ENCODE measurements at places on chromosomes 7 and 10.

- no peak for DNase-seq
Observed at GRCh38 chr10:58651040-58651439, 138.4 kb downstream of the BICC1 start.

DNA sequence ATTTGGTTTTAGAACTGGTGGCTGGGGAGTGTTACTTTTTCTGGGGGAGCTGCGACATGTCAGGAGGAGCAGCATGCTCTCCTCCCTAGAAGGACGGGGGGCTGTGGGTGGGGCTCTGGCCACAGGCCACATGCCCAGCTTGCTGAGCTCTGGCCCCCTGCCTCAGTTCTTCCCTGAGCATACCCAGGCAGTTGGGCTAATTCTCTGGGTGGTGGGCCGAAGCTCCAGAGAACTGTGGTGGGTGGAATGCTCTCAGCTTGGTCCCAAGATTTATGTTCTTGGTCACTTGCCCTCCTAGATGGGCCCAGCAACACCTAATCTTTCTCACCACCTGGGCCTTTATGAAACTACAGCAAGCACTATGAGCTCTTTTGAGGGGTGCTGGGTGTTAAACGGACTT is 5.1 kb upstream of the ZNF775 start:
- DNase-seq: no peak

- DNase-seq: no peak
Observed at GRCh38 chr7:48225101-48225500, 53.8 kb downstream of the ABCA13 start.

DNA sequence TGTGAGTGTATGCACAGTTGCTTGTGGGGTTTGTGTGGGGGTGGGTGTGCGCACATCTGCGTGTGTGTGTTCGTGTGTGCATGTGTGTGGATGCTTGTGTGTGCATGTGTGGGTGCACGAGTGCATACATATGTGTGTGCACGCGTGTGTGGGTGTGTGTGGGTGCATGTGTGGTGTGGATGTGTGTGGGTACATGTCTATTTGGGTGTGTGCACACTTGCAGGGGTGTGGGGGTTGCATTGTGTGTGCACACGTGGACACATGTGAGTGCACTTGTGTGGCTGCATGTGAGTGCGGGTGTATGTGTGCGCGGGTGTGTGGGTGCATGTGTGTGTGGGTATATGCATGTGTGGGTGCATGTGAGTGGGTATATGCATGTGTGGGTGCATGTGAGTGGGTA is 73.7 kb downstream of the NKX6-2 start:
- DNase-seq: no peak

DNA sequence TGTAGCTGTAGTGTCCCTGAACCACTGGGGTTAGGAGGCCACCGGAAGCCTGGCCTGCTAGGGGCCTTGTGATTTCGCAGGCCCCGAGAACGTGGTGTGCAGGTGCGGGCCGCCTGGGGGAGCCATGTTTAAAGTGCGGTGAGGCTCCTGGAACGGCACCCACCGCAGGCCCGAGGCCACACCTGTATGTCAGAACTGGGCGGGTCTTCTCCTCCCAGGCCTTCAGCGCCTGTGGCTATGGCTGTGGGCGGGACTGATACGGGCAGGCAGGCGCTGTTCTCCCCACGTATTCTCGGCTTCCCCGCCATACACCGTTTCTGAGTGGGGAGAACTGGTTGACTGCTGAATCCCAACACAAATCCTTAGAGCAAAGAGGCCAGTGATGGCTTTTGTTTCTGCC is 74.8 kb downstream of the DNAJB6 start:
- no peak for DNase-seq

DNA sequence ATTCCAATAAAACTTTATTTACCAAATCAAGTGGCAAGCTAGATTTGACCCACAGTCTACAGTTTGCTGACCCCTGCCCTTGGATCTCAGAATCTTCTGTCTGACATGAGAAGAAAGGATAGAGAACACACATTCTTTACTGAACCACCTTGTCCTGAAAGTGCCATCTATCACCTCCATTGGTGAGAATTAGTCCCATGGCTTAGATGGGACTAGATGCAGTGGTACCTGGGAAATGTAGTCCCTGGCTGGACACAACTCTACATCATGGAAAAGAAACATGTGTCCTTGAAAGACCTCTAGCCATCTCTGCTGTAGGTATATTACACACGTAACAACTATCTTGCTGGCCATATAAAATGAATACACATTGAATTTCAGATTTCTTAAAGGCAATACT is 336.2 kb downstream of the LHFPL3 start:
- no peak for DNase-seq

GRCh38 chr10:86698207-86698940 is 30.1 kb downstream of the LDB3 start:
- no peak for DNase-seq

- no peak for DNase-seq
Observed at GRCh38 chr7:90563286-90563685, 32.8 kb upstream of the CDK14 start.

DNA sequence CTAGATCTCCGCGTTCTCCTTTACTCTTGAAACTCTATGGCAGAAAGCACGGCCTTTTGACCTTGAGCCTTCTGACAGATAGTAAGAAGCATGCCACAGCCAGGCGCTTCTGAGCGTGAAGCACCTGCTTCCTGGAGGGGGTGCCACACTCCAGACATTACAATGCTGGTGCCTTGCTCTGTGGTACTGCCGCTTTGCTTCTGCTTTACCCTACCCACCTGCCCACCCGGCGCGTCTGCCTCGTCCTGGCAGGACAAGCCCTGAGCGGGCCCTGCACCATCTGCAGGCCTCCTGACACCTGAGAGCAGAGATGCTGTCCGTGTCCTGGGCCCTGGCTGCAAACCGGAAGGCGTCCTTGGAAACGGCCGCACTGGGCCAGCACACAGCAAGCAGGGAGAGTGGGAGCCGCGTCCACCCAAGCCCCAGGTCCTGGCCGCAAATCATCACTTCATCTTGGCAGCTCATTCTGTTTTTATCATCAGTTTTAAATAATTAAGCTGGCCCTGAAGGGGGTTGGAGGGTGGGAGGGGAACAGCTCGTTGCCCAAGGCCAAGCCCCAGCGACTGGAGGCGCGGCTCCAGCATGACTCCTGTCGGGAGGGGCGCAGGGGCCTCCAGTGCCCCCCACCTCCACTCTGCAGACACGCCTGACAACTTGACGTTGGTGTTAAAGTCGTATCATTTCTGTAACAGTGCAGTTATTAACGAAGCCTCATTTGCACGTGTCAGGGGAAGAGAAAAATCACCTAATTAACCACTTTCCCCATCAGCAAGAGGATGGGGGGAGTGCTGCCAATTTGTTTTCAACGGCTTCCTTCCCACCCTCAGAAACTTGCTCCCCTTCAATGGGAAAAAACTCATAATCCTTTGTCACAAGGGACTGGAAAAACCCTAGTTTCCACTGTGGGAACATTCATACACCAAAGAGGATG is 132.2 kb downstream of the MAD1L1 start:
- DNase-seq: no peak

DNA sequence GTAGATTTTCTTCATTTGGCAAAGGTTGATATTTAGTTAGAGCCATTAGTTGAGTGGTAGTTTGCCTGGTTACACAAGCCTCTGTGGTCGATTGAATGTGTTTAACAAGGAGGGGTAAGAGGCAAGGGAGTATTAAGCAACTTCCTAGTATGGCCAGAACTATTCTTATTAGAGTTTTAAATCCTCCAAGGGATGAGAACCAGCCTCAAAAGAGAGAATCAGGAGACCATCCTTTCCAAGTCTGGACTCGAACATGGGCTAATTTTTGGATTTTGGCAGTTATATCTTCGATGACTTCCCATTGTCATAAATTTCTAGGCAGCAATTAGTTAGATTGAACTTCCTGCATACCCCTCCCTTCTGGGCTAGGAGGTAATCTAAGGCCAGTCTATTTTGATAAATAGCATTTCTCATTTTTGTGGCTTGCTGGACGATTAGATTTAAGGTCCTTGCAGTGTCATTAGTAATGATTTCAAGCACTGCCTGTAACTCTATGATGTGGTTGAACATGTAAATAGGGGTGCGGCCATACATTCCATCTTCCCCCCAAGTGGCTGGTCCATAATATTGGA is 219.5 kb upstream of the KCND2 start:
- DNase-seq: no peak

- DNase-seq: no peak
Observed at GRCh38 chr7:119694506-119694905, 578.5 kb upstream of the KCND2 start.

DNA sequence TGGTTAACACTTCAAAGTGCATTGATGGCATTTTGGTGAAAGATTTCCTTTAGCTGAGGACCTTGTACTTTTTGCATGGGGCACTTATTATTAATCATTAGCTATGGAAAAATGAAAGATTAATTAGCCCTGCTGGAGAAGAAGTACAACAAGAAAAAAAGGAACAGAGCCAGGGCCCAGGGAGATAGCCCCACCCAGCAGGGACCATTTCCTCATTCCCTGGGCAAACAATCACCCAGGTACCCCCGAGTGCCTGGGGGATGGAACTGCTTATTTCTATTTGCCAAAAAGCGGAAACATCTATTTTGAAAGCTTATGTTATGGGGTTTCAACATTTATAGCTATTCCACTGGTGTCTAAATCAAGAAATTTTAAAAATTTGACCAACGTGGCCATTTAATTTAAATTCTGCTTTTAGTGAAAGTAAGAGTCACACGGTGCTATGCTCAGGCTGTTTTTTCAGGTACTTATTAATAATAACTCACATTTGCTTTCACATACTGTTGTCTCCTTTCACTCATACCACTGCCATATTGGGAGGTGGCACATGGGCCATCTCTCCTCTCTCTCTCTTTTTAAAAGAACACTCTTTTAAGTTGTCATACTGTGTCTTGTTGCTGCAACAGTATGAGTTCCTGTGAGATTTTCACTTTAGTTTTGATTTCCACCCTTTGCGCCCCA is 143.6 kb upstream of the KIF5B start:
- no peak for DNase-seq

DNA sequence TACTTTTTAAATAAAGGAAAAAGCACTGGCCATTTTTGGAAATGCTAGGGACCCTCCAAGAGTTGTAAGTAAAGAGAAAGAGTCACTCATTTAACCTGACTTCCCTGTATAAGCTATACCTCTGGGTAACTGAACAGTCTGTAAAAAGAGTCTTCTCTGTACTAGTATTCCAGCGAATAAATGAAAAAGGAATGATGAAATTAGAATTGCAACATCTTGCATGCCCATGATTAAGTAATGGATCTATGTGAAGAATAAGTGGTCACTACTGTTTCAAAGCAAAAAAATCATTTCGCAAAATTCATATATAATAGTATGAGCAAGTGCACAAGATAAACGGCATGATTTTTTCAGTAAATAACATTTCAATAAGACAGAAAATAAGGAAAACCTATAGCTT is 116.8 kb downstream of the ZFAND4 start:
- DNase-seq: no peak

DNA sequence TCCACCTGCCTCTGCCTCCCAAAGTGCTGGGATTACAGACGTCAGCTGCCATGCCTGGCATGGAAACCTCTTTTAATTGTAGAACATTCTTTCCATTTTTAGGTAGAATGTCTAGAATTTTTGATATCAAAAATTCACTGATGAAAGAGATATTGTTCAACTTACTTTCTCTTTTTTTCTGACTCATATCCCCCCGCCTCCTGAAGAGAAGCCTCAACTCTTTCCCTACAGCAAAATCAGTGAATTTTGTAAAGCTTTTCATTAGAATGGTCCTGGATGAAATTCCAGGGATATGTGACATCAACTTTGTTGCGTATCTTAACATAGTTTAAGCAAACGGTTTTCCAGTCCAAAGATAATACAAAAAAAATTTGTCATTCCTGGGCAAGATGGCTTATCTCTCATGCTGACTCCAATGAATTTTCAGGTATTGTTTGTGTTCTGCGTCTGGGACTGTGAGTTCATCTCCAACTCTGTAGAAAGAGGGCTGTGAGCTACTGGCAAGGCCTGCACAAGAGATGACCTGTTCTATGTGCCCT is 256.8 kb downstream of the BMPER start:
- no peak for DNase-seq

- DNase-seq: peak; percentile 79
Observed at GRCh38 chr10:128854963-128855362, 612.1 kb upstream of the MGMT start.

DNA sequence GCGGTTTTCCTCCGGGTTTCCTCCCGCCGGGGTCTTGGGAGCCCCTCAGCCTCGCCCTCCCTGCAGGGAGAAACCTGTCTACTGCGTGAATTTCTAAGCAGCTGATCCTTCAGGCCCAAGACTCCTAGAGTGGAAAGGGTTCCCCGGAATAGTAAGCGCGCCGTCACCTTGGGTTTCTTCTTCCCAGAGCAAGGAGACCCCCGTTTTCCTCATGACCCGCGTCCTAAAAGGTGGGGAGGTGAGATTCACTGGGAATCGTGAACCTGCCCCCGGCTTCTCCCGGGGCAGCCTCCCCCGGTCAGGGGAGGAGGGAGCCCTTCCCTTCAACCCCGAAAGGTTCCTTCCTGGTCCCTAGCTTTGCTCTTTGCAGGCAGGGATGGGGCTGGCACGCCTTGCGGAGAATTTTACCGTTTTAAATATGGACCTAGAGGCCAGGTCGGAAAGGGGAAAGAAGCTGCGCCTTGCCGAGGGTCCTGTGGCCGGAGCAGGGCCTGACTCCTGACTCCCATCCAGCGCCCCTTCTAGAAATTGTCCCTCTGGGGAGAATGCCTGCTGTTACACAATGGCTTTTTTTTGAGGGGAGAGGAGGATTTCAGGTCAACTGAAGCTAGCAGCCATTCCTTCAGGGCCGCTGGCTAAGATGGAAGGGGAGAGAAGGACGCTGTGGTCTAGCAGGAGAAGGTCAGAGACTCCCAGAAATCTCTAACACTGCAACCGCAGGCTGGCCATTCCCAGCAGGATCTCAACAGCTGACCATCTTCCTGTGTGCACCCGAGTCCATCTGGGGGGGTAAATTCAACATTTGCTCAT is 11.6 kb upstream of the MNX1 start:
- no peak for DNase-seq

- no peak for DNase-seq
Observed at GRCh38 chr10:124416733-124417132, 2.0 kb downstream of the OAT start.

DNA sequence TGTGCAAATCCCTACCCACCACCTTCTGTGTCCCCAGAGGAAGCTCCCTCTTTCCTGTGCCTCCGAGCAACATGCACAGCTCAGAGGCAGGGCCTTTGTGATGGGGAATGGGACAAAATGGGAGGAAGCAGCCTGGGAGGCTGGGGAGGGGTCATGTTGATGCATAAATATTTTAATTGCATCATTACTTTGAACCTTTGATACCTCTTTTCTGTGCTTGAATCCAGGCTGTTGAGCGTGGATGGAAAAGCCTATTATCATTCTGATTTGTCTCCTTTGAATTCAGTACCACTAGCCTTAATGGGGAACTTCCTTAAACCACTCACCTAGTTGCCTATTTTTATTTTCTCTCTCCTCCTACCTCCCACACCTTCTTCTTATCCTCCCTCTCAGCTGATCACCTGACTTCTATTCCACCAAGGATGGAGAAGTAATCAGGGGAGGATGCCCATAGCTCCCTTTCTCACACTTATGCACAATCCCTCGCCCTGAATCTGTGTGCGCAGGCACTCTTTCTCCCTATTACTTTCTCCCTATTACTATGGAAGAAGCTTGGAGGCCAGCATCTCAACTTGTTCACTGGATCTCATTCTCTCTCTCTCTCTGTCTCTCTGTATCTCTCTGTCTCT is 78.5 kb downstream of the SEC61G start:
- DNase-seq: no peak

- no peak for DNase-seq
Observed at GRCh38 chr10:18689498-18689897, 30.3 kb downstream of the ARL5B start.
